PC-3 (cell line): ENCODE measurements at places on chromosomes 1 and 21.

GRCh38 chr1:26225033-26225831 is 8.8 kb upstream of the CEP85 start:
- no peaks in the 10 kb centered on the region for H3K4me1 ChIP-seq
- DNase-seq, result no peak
- no peak overlapping the region for H3K4me3 ChIP-seq
- H3K27ac ChIP-seq, result no peak overlapping the region
- H3K36me3 ChIP-seq, result no peaks in the 10 kb centered on the region
- H3K27me3 ChIP-seq, result no peaks in the 10 kb centered on the region

DNA sequence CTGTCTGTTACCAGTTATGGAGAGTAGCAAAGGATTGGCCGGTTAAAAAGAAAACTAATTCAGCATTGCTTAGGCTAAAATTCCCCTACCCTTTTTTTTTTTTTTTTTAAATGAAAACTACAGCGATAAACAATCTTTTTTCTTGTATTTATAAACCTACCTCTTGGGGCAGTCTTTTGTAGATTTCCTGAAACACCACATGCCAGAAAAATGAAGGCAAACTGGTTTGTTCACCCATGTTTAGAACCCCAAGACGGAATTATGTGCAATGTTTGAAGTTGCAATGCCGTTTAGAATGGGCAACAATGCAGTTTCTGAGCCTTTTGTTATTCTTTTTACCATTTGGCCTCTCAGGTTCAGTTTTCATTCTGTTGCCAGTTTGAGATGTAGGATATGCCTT is 59.1 kb downstream of the PRDM2 start:
- peak overlapping the region; percentile 29 for H3K27ac ChIP-seq
- H3K27me3 ChIP-seq, result no peaks in the 10 kb centered on the region
- DNase-seq, result peak; percentile 95

GRCh38 chr1:159229896-159230295 is 25.2 kb downstream of the ACKR1 start:
- H3K36me3 ChIP-seq, result no peaks in the 10 kb centered on the region
- H3K4me1 ChIP-seq, result peaks cover 41% of the 10 kb centered on the region
- DNase-seq, result peak; percentile 95
- no peaks in the 10 kb centered on the region for H3K27me3 ChIP-seq
- peak overlapping the region; percentile 82 for H3K27ac ChIP-seq
- peak overlapping the region; percentile 36 for H3K4me3 ChIP-seq

- peaks cover 31% of the 10 kb centered on the region for H3K27me3 ChIP-seq
- no peaks in the 10 kb centered on the region for H3K36me3 ChIP-seq
- no peak overlapping the region for H3K27ac ChIP-seq
- H3K4me1 ChIP-seq, result no peaks in the 10 kb centered on the region
- no peak overlapping the region for H3K4me3 ChIP-seq
These were observed 17.5 kb downstream of the UBASH3A start for GRCh38 chr21:42421018-42421793.

GRCh38 chr21:41483415-41483814 is 24.5 kb downstream of the TMPRSS2 start:
- no peaks in the 10 kb centered on the region for H3K27me3 ChIP-seq
- no peak overlapping the region for H3K4me3 ChIP-seq
- H3K36me3 ChIP-seq, result no peaks in the 10 kb centered on the region; the same call in 1 of the 2 replicates

- peaks cover 56% of the 10 kb centered on the region for H3K4me1 ChIP-seq
- H3K36me3 ChIP-seq, result no peaks in the 10 kb centered on the region
- H3K4me3 ChIP-seq, result no peak overlapping the region
- no peaks in the 10 kb centered on the region for H3K27me3 ChIP-seq
These were observed 38.9 kb downstream of the EPHB2 start for GRCh38 chr1:22749503-22749902.

GRCh38 chr21:33775100-33775828 is 133.0 kb downstream of the ITSN1 start:
- no peaks in the 10 kb centered on the region for H3K27me3 ChIP-seq
- no peaks in the 10 kb centered on the region; the same call in 1 of the 2 replicates for H3K36me3 ChIP-seq
- DNase-seq, result no peak
- no peak overlapping the region for H3K27ac ChIP-seq

DNA sequence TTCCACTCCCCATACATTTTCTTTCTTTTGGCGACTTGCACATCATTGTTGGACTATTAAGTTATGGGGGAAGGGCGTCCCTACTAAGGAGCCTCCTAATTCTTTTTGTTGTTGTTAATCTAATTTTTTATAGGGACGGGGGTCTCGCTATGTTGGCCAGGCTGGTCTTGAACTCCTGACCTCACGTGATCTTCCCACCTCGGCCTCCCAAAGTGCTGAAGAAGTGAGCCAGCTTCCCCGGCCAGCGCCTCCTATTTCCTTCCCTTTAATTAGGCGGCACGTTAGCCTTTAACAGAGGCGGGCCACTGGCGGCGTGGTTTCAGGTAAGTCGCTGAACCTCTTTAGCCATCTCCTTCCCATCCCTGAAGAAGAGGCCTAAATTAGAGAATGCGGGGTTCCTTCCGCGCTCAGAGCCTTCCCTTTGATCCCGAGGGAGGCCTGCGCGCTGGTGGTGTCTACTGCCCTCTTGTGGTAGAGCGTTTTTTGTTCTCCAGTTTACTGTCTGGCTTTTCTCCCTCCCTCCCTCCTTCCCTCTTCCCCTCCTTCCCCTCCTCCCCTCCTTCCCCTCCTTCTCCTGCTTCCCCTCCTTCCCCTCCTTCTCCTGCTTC is 38.1 kb downstream of the TNFRSF9 start:
- peak overlapping the region; percentile 9; the same call in 1 of the 2 replicates for H3K4me3 ChIP-seq
- no peaks in the 10 kb centered on the region for H3K36me3 ChIP-seq
- peaks cover 18% of the 10 kb centered on the region for H3K4me1 ChIP-seq
- no peak overlapping the region for H3K27ac ChIP-seq
- DNase-seq, result peak; percentile 81

DNA sequence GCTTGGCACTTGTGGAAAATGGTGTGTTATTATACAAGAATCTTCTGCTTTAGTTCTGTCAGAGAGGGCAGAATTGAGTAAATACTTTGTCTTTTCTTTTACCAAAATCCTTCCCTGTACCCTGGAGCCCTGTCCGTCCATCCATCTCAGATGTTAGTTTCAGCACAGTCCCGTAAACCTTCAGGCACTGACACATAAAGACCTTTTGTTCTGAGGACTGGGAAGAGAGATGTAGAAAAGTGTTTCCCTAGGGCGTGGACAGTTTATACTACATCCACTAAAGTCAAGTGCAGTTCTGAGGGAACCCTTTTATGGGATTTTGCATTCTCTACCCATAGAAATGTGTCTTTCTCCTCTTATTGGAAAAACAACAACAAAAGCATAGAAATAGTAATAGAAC is 162.4 kb downstream of the PDE4B start:
- no peak overlapping the region for H3K4me3 ChIP-seq
- peak overlapping the region; percentile 48 for H3K27ac ChIP-seq
- H3K36me3 ChIP-seq, result no peaks in the 10 kb centered on the region
- peaks cover 10% of the 10 kb centered on the region for H3K27me3 ChIP-seq

GRCh38 chr1:203148127-203148526 is 20.6 kb downstream of the ADORA1 start:
- peaks cover 14% of the 10 kb centered on the region for H3K4me1 ChIP-seq
- no peak overlapping the region for H3K4me3 ChIP-seq
- no peaks in the 10 kb centered on the region for H3K36me3 ChIP-seq

GRCh38 chr1:153525088-153525728 is 10.6 kb downstream of the S100A6 start:
- H3K4me1 ChIP-seq, result peaks cover 11% of the 10 kb centered on the region
- H3K27ac ChIP-seq, result no peak overlapping the region
- H3K27me3 ChIP-seq, result no peaks in the 10 kb centered on the region
- DNase-seq, result no peak

- no peaks in the 10 kb centered on the region for H3K27me3 ChIP-seq
- no peak within 1 kb of the TSS for H3K27ac ChIP-seq
- H3K4me1 ChIP-seq, result no peaks in the 10 kb centered on the region
- DNase-seq, result no peak
- no peak within 1 kb of the TSS for H3K4me3 ChIP-seq
These were observed at the start of gene CLCA1 for GRCh38 chr1:86468501-86468977. Gene CLCA1 (plus strand): TSS chr1:86468927. CDS start chr1:86468972, 45 bp downstream.

DNA sequence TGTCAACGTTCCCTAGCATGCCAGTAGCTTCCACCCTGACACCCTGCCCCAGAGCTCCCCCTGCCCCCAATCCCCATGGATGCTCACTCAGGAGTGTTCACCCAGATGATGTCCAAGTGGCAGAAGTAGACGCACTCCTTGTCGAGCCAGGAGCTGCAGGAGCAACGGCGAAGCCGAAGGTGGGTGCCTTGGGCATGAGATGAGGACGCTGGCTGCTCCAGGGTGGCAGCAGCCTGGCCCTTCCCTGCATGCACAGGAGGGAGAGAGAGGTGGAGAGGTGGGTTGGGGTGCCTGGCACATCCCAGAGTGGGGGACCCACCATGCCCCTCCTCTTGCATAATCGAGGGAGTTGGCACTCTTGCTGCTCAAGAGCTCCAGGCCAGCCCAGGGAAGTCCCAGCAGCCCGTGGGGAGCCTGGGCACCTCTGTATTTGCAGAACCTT is 502 bp downstream of the EDN2 start:
- no peaks in the 10 kb centered on the region for H3K36me3 ChIP-seq
- no peak overlapping the region; the same call in 1 of the 2 replicates for H3K4me3 ChIP-seq
- no peak for DNase-seq
- peaks cover 37% of the 10 kb centered on the region for H3K4me1 ChIP-seq
- no peak overlapping the region for H3K27ac ChIP-seq
- H3K27me3 ChIP-seq, result no peaks in the 10 kb centered on the region

DNA sequence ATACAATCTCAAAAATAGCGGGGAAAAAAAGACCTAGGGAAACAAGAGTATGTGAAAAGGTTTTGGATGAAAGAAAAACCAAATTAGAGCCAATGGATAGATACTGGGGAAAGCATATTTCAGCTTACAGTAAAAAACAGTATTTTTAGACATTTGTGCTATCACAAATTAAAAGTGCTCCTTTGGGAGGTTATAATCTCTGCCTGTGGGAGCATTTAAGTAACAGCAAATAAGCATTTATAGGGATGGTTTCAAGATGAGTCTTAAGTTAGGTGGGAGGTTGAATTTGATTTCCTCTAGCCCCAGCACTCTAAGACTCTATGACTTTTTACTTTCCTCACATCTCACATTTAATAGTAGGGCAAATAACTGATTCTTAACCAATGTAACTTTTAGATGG is 79.6 kb upstream of the SLFNL1 start:
- no peaks in the 10 kb centered on the region for H3K36me3 ChIP-seq
- H3K4me3 ChIP-seq, result no peak overlapping the region
- no peak for DNase-seq
- no peak overlapping the region for H3K27ac ChIP-seq

GRCh38 chr1:26142159-26142558 is 16.7 kb upstream of the FAM110D start:
- peak; percentile 26 for DNase-seq
- no peaks in the 10 kb centered on the region for H3K36me3 ChIP-seq
- no peak overlapping the region for H3K27ac ChIP-seq
- no peak overlapping the region for H3K4me3 ChIP-seq
- H3K27me3 ChIP-seq, result no peaks in the 10 kb centered on the region
- H3K4me1 ChIP-seq, result no peaks in the 10 kb centered on the region

GRCh38 chr1:223629126-223629457 is 36.4 kb downstream of the CAPN8 start:
- H3K4me1 ChIP-seq, result peaks cover 13% of the 10 kb centered on the region
- no peak overlapping the region for H3K4me3 ChIP-seq
- no peak overlapping the region for H3K27ac ChIP-seq
- no peak for DNase-seq
- H3K36me3 ChIP-seq, result no peaks in the 10 kb centered on the region
- H3K27me3 ChIP-seq, result no peaks in the 10 kb centered on the region

- no peak overlapping the region for H3K27ac ChIP-seq
- H3K36me3 ChIP-seq, result peaks cover 10% of the 10 kb centered on the region; the same call in 1 of the 2 replicates
- DNase-seq, result no peak
- no peaks in the 10 kb centered on the region for H3K27me3 ChIP-seq
- no peak overlapping the region for H3K4me3 ChIP-seq
- H3K4me1 ChIP-seq, result no peaks in the 10 kb centered on the region
These were observed 27.0 kb downstream of the PCNX2 start for GRCh38 chr1:233268389-233269022.

DNA sequence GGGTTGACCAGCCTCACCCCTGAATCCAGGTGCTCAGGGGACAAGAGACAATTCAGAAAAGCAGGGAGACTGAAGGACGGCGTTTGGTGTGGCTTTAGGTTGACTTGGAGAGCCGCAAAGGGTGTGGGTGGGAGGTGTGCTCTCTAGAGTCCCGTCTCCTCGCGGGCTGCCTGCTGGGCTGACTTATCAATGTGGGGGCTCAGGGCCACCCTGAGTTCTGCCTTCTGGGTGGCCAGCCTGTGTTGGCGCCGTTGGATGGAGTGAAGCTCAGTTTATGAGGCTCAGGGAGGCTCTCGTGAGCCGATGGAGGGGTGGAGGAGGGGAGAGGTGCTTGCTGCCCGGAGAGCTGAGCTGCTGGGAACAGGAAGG is 13.0 kb downstream of the GPR137B start:
- no peak overlapping the region for H3K27ac ChIP-seq
- no peaks in the 10 kb centered on the region for H3K36me3 ChIP-seq
- no peaks in the 10 kb centered on the region for H3K4me1 ChIP-seq
- DNase-seq, result no peak

DNA sequence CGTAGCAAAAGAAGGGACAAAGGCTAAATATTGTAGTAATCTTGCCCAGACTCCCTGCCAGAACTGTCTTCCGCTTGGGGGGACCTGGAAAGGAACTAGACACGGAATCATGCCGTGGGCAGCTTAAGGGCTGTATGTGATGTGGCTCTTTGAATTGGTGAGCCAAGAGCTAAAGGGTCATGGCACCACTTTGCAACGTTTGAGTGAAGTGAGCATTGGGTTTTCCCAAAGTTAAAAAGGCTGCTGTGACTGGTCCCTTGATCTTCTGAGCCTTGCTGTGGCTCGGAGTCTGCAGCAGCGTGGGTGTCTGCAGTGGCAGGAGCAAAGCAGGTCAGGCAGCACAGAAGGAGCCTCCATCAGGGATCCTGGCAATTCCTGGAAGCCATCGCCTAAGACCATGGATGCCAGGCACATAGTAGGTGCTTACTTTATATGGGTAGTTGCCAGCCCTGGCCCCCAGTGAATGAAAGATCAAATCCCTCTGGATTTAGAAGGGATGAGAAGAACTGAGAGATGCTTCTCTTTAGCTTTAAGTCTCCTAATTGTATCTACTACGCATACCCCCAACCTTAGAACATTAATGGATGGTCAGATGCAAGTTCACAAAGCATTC is 1.8 kb downstream of the SMYD2 start:
- H3K27ac ChIP-seq, result no peak overlapping the region
- no peaks in the 10 kb centered on the region for H3K36me3 ChIP-seq
- H3K4me3 ChIP-seq, result peak overlapping the region; percentile 82
- H3K4me1 ChIP-seq, result peaks cover 31% of the 10 kb centered on the region

DNA sequence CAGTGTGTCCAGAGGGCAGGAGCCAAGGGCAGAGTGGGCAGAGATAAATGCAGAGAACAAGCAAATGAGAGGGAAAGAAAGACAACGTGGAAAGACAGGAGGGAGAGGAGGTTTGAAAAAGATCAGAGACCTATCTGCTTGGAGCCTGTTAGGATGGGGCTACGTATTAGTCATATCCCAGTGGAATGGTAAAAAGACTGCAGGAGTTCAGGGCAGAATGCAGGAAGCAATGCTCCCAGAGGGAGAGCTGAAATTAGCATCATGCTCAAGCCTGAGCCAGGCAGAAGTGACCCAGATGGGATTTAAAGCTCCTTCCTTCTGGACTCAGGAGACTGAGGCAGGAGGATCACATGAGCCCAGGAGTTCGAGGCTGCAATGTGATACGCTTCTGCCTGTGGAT is 261.3 kb upstream of the CHRM3 start:
- H3K27me3 ChIP-seq, result no peaks in the 10 kb centered on the region
- no peaks in the 10 kb centered on the region for H3K36me3 ChIP-seq
- no peak overlapping the region for H3K4me3 ChIP-seq
- peak; percentile 27 for DNase-seq
- no peak overlapping the region for H3K27ac ChIP-seq
- no peaks in the 10 kb centered on the region for H3K4me1 ChIP-seq

- 0 out of 2 replicates have a peak overlapping the region, but pooled peaks have one; percentile 97 for H3K27ac ChIP-seq
- H3K4me1 ChIP-seq, result peaks cover 48% of the 10 kb centered on the region
- no peak overlapping the region for H3K4me3 ChIP-seq
- H3K27me3 ChIP-seq, result no peaks in the 10 kb centered on the region
- H3K36me3 ChIP-seq, result no peaks in the 10 kb centered on the region
These were observed 41.0 kb upstream of the EPS15 start for GRCh38 chr1:51560034-51560433.
